ENCODE measurements at places on chromosomes 3 and 15. TPM values are rescaled to one million over a fixed set of nuclear protein-coding genes. Genes with fewer than 3 reads are reported as not detected.

DNA sequence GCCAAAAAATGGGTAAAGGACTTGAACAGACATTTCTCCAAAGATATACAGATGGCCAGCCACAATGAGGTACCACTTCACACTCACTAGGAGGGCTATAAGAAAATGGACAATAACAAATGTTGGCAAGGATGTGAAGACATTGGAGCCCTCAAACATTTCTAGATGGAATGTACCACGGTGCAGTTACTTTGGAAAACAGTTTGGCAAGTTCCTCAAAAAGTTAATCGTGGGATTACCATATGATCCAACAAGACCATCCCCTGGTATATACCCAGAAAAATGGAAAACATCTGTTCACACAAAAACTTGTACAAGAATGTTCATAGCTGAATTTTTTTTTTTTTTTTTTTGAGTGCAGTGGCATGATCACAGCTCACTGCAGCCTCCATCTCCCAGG, 15.9 kb upstream of the HRH1 start:
- DNase-seq, result no peak

DNA sequence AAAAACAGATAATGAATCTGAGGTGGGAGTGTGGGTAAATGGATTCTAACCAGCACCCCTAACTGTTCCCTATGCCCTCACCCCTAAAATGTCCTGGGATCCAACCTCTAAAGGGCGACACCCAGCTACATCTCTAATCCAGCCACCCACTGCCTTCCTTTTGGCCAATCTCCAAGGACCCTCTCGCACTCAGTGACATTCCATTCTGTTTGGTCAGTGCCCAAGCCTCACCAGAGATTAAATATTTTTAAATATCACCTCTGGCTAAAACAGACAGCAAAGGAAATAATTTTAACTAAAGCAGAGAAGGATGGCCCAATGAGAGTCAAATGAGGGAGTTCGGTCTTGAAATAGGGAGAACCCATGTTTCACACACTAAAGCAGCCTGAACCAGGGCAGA, 19.9 kb upstream of the SCN10A start:
- no peak for DNase-seq

- DNase-seq, result no peak
These were observed 136.8 kb downstream of the ANO10 start for GRCh38 chr3:43484926-43485488.

GRCh38 chr3:100103558-100104441, 10.5 kb downstream of the FILIP1L start:
- no peak for DNase-seq

DNA sequence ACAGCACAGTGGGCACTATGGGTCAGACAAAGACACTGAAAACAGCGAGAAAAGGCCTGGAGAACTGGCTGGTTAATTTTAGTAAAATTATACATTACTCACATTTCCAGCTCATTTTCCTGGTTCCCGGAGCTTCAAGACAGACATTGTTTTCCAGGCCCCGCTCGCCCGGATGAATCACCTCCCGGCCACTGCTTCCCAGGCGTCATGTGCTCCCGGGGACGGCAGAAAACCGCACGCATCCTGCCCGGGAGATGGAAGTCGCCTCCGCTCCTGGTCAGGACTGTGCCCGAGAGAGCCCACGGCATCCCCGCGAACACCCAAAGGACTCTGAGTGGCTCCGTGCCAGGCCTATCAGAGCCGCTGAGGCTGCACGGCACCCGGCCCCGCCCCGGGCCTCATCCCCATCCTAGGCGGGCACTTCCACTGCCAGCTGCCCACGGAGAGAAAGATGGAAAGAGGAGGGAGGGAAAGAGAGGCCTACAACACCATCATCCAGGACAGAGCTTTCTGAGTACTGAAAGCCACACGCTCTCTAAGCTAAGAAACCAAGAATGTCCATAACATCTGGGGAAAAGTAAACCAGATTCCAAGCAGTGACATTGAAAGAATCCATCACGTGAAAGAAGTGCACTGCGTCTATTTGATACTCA, 75.1 kb downstream of the VGLL4 start:
- peak; percentile 63 for DNase-seq

- DNase-seq, result no peak
These were observed 21.1 kb upstream of the COMMD4 start for GRCh38 chr15:75314552-75315290.

DNA sequence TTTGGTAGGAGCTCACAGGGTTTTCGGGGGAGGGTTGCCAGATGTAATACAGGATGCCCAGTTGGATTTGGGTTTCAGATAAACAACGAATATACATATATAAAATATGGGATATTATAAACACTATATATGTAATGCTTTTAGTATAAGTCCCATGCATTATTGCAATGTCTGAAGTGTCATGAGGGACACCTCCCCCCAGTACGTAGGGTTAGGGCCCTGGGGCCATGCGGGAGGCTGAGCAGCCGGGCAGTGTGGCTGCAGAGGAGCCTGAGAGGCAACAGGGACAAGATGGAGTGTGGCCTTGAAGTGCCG, 148.9 kb downstream of the SMAD6 start:
- no peak for DNase-seq

DNA sequence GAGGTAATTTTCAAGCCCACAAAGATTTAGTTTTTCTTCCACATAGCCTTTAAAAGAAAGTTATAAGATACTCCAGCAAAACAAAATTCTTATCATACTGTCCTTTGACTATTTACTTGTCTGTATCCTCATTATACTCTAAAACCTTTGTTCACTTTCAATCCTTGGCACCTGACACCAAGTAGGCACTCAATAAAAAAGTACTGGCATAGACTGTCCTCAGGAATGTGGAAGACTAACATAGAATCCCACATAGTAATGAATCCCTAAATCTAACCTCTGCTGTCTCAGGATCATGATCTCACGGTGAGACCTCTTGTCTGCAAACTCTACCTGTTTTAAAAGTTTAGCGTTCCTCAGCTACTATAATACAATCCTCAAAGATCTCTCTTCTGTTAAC, 21.6 kb downstream of the PHC3 start:
- no peak for DNase-seq

- DNase-seq, result no peak
These were observed 129.9 kb downstream of the VGLL4 start for GRCh38 chr3:11513817-11514135.

DNA sequence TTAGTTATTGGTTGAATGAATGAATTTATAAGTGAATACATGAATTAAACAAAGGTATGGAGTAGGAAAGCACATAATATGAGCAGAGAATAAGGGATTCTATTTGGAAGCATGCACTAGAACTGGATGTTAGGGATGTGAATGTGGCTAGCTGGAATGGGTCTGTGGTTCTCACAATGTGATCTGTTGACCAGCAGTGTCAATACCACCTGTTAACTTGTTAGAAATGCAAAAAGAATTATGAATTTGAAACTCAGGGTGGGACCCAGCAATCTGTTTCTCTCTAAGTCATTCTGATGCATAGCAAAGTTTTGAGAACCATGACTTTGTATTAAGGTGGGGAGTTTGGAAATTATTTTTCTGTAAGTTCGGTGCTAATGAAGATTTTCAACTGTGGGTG, 41.0 kb upstream of the SATB1 start:
- no peak for DNase-seq

GRCh38 chr15:43879386-43880355, 52.9 kb downstream of the WDR76 start:
- no peak for DNase-seq

The EHHADH gene
- total RNA-seq, result 25.0 TPM

The HHLA2 gene
- total RNA-seq, result 69.1 TPM

The PP2D1 gene
- total RNA-seq, result not detected

The ST3GAL6 gene
- 5.9 TPM for total RNA-seq

The C3orf22 gene
- total RNA-seq, result not detected

The CYP8B1 gene
- total RNA-seq, result 2.8 TPM

The KCNAB1 gene
- total RNA-seq, result 1.6 TPM

The ADPRH gene
- 9.5 TPM for total RNA-seq

The RGMA gene
- total RNA-seq, result 17.5 TPM

The TNIK gene
- 33.9 TPM for total RNA-seq

Data from mucosa of gallbladder (tissue), 1 donor.